Caki2 (cell line): ENCODE measurements at places on chromosomes 1 and 21. TPM values are rescaled to one million over a fixed set of nuclear protein-coding genes. Genes with fewer than 3 reads are reported as not detected.

- DNase-seq: no peak
Measured at GRCh38 chr1:151859891-151860293, 6.4 kb upstream of the THEM5 start.

TNFRSF4 gene
- not detected in 2 replicates for total RNA-seq

HCRTR1 gene
- total RNA-seq: not detected in 2 replicates

DNA sequence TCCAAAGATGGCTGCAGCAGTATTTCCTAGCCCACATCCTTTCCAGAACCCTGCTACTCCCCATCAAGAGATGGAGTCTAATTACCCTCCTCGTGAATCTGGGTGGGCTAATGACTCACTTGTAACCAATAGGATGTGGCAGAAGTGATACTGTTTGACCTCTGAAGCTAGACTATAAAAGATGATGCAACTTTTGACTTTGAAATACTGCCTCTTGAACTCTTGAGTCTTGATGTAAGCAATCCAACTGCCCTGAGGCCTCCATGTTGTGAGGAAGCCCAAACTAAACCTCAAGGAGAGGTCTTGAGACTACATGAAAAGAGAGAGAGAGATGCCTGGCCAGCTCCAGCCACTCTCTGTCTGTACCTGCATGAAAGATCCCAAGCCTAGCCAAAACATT, 29.5 kb downstream of the LMO4 start:
- DNase-seq: no peak

GRCh38 chr1:205962821-205963221, 19.6 kb upstream of the SLC26A9 start:
- no peak for DNase-seq

- peak; percentile 54 for DNase-seq
Measured at GRCh38 chr1:62321446-62321845, 2.2 kb upstream of the KANK4 start.

KRTAP12-2 gene
- total RNA-seq: not detected in 2 replicates

DNA sequence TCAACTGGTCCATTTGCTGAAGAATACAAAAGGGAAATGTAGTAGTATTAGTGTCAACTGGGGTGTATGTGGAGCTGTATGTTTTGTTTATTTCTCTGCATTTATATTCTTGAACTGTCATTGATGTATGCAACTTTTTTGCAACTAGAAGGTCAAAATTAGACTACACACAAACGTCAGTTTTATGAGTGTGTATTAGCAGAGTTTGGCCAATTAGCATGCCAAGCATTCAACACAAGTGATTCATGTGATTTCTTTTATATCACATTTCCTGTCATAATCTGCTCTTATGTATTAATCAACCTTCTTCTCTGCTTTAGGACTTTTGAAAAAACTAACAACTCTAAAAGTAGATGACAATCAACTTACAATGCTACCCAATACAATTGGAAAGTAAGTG, 211.1 kb downstream of the LRRC40 start:
- no peak for DNase-seq

DNA sequence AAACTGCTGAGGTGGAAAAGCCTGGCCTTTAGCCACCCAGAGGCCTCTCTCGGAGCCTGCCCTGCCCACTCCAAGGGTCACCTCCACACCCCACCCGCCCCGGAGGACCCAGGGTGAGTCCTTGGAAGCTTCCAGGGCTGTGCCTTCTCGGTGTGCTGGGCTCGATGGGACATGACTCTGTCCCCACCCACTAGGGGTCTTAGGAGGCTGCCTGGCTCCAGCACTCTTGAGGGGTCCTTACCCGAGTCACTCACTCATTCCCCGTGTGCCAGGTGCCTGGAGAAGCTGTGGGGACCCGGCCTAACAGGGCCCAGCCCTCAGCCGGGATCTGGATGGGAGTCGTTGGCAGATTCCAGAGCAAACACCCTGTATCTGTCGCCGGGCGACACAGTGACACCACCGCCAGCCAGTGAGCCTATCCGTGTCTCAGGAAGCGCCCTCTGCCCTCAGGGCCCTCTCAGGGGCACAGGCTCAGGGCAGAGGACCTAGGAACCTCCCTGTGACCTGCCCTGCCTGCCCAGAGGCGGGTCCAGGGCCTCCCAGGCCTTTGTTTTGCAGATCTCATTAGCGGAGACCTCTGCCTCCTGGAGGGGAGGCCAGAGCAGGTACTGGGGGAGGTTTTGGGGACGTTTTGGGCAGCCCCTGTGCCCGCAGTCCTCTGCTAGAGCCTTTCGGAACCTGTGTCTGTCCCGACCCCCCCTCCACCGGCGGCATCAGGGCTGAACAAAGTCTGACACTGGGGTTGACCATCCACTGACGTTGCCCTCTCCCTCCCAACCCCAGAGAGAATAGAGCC, 3.1 kb upstream of the PRKCZ start:
- DNase-seq: no peak

DNA sequence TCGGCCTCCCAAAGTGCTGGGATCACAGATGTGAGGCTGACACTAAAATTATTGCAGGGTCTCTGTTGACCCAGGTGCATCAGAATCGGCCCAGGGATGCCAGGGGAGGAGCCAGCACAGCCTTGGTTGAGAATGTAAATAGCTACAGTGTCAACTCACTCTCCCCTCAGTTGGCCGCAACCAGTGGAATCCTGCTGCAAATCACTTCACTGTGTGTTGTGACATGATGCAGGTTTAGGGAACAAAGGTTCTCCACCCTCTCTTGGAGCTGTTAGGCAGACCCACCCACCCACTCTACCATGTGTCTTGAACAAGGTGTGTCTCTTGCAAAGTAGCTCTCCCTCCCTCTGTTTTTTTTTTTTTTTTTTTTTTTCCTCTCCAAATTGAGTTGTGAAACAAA, 60.5 kb upstream of the SOD1 start:
- no peak for DNase-seq

HSPG2 gene
- 80.2 and 93.0 TPM in 2 replicates for total RNA-seq

HSD3B2 gene
- total RNA-seq: not detected in 2 replicates

ADORA3 gene
- total RNA-seq: not detected in 2 replicates

- no peak for DNase-seq
Measured at GRCh38 chr1:27632387-27633297, 2.3 kb downstream of the FGR start.

- peak; percentile 98 for DNase-seq
Measured at GRCh38 chr1:202058001-202058908, 47.9 kb downstream of the ELF3 start.

SPATA17 gene
- 5.0 and 17.2 TPM in 2 replicates for total RNA-seq

ASCL5 gene
- total RNA-seq: 0.07 and 0.41 TPM in 2 replicates
